GM12891 (cell line): ENCODE measurements at places on chromosomes 7 and 10.

- DNase-seq, result no peak
These were observed 83.9 kb downstream of the MKX start for GRCh38 chr10:27661514-27662286.

- no peak for DNase-seq
These were observed 185.8 kb downstream of the RELN start for GRCh38 chr7:103803631-103804030.

DNA sequence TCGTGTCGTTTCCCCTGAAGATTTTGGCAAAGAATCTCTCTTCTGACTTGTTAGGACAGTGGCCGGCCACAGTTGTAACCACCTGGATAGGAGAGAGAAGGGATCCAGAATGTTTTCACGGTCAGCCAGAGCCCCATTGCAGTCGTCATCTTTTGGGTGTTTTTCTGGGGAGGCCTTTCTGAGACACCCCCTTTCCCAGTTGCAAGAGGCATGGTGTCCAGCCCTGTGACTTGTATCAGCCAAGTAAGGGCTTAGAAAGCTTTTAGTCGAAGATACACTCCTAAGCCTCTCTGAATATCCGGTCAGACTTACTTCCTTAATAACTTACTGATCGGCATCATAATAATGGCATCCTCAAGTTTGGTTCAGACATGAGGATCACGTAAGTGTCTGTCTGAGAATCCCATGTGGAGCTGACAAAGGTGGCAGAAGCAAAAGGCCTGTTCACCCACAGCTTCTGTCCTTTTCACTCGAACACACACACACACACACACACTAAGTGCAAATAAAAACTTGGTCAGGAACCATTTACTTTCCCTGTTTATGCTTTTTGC lies 435.7 kb upstream of the GALNT17 start:
- DNase-seq, result no peak

GRCh38 chr10:24469993-24470392 lies 253.7 kb downstream of the ARHGAP21 start:
- DNase-seq, result no peak

DNA sequence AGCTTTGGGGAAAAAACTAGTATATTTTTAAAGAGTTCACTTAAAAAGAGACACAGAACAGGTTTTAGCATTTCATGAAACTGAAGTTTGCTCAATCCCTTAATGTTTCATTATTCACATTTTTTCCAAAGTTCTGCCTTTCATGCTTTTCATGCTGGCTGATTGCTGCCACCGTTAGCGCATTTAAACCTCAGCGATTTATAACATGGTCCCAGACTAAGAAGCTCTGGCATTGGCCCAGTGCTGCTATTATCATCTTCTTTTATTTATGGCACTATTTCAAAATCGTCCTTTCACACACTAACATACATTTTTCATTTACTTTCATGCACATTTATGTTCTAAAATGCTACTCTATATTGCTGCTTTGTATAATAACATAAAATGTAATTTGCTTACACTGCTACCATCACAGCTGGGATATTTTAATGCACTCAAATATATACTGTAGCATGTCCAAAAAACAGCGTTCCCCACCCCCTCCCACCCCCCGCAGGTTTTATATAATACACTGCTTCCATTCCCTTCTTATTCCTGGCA lies 141.9 kb downstream of the MPP7 start:
- no peak for DNase-seq

DNA sequence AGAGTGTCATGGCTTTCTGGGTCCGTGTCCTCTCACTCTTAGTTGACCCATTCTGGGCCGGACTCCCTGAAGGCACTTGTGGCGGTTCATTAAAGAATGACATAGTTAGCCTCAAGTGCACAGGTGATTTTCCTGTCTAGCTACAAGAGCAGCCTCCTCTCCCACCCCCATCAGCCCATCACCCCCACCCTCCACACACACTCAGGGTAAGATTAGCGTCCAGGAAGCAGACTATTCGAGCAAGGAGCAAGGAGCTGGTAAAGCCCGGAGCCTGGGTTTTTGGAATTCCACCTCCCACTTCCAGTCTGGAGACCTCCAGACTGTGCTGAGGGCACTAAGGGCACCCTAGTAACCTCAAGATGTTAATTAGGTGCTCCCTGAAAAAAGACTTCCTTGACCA lies 39.5 kb downstream of the TACR2 start:
- DNase-seq, result no peak

- peak; percentile 4 for DNase-seq
These were observed 22.6 kb upstream of the CREB5 start for GRCh38 chr7:28389504-28390395.

DNA sequence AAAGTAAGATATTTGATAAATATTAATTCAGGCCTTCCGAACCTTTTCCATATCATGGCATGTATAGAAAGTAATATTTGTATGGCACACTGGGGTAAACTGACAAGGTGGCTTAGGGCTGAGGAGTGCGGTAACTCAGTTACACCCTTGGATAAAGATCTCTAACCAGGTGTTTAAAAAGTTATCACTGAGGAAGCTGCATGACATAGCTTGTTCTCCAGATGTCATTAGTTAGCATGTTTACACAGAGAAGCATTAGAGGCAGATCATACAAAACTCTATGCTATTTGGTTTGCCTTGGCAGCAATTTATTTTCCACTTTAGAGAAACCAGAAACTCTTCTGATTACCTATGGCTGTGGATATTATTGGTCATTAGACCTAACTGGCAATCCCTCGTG lies 118.2 kb downstream of the ST7 start:
- DNase-seq, result no peak

DNA sequence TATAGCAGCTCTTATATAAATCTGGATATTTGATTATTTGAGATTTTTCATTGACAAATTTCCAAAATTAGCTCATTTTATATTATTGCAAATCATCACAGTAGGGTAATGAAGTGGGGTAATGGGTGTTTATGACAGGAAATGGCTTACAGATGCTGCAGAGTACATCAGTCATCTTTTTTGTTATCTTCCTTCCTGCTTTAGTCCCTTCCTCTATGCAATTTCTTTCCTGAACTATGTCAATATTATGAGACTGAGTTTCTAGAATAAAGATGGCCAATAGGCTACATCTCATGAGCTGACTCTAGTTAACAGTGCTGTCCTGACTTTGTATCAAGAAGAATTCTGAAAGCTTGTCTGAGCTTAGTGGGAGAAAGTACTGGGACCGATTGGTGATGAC lies 244.5 kb downstream of the XPNPEP1 start:
- no peak for DNase-seq

DNA sequence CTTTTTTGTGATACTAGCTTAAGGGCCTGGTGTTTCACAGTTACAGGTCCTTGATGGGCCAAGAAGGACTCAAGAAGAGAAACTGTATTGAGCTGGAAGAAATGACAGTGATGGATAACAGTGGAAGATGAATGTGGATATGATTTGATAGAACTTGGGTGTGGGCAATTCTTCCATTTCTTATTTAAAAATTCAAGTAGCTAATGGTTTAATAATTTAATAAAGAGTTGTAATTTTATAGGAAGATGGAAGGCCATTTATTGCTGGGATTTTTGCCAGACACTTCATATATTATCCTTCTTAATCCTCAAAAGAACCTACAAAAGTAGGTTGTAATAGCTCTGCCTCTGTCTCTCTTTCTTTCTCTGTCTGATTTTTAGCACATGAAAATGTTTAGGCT lies 21.3 kb upstream of the AKR1B1 start:
- DNase-seq, result no peak

GRCh38 chr7:121456015-121456414 lies 59.9 kb upstream of the FAM3C start:
- DNase-seq, result no peak

DNA sequence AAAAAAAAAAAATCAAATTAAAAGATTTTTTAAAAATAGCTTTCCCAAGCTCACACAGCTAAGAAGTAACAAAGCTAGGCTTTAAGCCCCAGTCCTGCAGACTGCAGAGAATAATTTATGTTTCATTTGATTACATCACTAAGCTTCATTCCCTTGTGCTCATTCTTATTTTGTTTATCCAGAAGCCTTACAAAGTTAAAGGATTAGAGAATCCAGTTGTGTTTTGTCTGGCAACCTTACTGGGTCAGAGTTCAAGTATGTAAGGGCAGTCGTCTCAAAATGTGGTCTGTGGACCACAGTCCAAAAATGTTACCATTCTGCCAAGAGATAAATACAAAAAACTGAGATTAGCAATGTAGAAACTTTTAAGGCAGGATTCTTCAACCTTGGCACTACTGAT lies 32.1 kb upstream of the EZH2 start:
- no peak for DNase-seq

- DNase-seq, result no peak
These were observed 19.9 kb downstream of the ADAP1 start for GRCh38 chr7:934469-935163.

DNA sequence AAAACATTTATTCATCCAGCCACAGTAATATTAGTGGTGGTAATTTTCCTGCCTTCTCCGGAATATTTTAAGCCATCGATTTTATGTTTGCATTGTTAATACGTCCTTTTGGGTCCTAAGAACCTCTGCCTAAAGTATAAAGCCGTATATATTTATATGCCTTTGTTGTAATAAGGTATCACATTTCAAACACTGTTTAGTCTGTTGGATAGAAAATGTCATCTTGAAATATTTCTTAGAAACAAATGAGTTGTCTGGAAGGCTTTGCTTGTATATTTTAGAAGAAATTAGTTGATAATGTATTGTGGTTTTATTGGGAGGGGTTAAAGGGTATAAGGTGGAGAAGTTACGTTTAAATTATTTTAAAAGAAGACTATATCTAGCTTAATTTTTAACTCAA lies 11.1 kb downstream of the PRPF18 start:
- DNase-seq, result no peak
